G401 (cell line): ENCODE measurements at places on chromosomes 16 and 17.

- DNase-seq = no peak
Measured at GRCh38 chr17:72187556-72187955, 66.7 kb downstream of the SOX9 start.

- DNase-seq = no peak
Measured at GRCh38 chr16:82979406-82980111, 352.8 kb downstream of the CDH13 start.

GRCh38 chr17:80311216-80311827, 50.7 kb downstream of the RNF213 start:
- DNase-seq = no peak

- no peak for DNase-seq
Measured at GRCh38 chr16:2841606-2842339, 11.7 kb downstream of the ZG16B start.

DNA sequence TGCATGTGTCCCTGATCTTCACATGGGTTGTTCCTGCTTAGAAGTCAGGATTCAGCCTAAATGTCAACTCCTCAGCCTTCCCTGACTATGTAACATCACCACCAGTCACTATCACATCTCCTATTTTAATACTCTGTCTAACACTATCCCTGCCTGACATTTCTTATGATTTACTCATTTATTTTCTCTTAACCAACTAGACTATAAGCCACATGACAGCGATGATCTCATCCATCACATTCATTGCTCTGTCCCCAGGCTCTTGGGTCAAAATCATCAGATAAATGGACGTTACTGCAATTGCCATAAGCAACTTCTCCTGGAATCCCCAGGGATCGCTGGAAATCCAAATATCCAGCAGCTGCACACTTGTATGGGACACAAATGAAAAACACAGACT, 15.7 kb downstream of the CDRT4 start:
- DNase-seq = no peak

DNA sequence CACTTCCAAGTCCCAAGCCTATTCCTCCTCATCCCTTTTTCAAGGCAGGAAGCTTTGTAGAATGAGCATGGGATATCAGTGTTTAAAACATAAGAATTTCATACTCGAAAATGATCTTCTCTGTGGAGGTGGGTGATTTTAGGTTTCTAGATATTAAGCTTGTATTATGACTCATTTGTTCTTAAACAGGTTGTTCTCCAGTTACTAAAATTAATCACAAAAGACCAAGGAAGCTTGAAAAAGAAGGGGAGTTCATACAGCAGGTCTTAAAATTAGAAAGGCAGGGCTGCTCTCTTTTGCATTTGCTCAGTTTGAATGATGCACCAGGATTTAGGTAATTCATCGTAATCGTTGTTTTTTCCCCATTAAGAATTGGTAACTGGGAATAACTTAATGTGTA, 208.7 kb downstream of the PRKCA start:
- DNase-seq = no peak
